Foreskin keratinocyte (primary cell): ENCODE measurements at places on chromosomes 7 and 10.

DNA sequence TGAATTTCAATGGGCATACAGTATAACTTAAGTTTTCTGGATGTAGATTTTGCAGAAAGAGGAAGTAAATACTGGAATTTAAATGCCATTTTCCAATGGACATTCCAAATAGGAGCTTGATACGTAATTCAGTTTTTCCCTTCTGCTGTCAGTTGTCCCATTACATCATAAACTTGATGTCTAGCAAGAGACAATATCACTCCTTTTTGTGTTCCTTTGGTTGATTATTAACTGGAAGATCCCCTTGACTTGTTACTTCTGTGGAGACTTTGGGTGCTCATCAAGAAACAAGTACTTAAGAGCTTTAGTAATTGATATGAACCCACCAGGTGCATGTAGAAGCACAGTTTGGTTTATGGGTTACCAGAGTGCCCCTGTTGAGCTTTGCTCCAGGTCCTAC, 116.1 kb downstream of the ST7 start:
- DNase-seq = no peak

- no peak for DNase-seq
Measured at GRCh38 chr7:158113321-158114025, 474.1 kb downstream of the PTPRN2 start.

DNA sequence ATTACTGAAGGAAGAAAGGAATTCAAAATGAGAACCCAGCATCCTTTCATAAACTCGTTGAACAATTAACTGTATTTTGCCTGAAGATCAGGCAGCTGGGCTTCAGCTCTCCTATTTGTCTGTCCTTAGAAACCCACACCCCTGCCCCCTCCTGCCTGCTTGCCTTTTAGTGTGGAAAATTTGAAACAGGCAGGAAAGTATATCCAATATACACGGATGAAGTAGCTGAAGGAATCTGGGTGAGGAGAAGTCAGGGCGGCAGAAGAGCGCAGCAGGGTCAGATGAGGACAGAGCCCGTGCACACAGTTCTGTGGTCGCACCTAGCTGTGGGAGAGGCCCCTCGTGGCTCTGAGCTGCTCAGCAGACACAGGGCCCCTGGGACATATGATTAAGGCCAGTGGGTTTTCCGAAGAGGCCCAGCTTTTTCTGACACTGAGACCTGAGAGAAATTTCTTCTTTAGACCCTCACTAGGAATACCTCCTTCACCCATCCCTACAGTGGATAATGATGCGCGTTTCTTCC, 87.9 kb downstream of the ACTR3B start:
- DNase-seq = no peak

- no peak for DNase-seq
Measured at GRCh38 chr7:148153616-148154284, 436.8 kb upstream of the C7orf33 start.

DNA sequence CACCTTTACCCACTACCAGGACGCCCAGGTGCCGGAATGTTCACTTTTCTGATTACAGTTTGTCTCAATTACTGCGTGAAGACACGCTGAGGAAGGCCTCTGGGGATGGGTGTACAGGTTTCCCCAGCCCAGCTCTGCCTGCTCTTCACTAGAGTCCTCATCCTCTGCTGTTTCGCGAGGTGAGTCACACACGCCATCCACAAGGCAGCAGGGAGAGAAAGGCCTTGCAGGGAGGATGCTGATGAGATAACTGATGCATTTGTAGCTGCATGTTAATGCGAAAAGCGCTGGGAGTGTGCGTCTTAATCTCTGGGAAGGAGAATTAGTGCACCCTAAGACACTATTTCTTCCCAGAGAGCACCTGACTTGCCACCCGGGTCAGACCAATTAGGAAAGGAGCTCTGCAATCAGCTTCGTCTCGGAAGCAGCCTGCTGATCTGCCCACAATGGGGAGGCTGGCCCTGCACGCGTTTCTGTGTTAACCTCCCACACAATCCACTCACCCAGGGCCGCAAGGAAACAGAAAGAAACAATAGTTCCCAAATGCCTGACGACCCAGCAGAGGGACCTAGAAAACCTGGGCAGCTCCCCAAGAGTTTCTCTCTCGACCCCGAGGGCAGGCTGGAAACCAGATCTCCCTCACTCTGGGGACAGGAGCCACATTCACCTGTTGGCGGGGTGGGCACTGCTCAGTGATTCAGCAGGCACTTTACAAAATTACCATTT, 578.7 kb downstream of the GLRX3 start:
- DNase-seq = no peak

DNA sequence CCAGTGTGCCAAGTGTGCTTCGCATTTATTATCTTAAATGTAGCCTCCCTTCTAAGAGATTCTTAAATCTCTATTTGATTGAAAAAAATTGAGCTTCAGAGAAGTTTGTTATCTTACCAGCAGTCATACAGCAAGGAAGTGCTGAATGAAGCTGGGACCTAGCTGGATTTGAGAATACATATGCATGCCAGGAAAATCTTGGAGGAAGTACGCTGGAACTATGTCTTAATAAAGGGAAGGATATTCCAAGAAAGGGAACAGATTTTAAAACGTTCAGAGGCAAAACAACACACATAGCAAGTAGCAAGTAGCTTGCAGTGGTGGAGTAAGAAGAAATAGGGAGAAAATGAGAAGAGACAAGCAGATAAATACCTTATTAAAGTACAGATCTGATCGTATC, 1.5 kb downstream of the CFAP70 start:
- DNase-seq = no peak

- no peak for DNase-seq
Measured at GRCh38 chr7:12569673-12570072, 847 bp upstream of the SCIN start.

- DNase-seq = no peak
Measured at GRCh38 chr10:62583876-62584615, 209.9 kb downstream of the ZNF365 start.

GRCh38 chr10:2049560-2049959, 312.2 kb upstream of the ADARB2 start:
- DNase-seq = peak; percentile 68

- peak; percentile 58 for DNase-seq
Measured at GRCh38 chr10:90437452-90437851, 420.4 kb downstream of the HTR7 start.

GRCh38 chr10:58444321-58444720, 59.1 kb downstream of the TFAM start:
- no peak for DNase-seq

GRCh38 chr7:69906283-69906995, 308.2 kb downstream of the AUTS2 start:
- DNase-seq = no peak

GRCh38 chr10:48564466-48565160, 40.3 kb downstream of the ARHGAP22 start:
- DNase-seq = no peak

GRCh38 chr10:52334595-52334994, 20.5 kb downstream of the DKK1 start:
- no peak for DNase-seq

DNA sequence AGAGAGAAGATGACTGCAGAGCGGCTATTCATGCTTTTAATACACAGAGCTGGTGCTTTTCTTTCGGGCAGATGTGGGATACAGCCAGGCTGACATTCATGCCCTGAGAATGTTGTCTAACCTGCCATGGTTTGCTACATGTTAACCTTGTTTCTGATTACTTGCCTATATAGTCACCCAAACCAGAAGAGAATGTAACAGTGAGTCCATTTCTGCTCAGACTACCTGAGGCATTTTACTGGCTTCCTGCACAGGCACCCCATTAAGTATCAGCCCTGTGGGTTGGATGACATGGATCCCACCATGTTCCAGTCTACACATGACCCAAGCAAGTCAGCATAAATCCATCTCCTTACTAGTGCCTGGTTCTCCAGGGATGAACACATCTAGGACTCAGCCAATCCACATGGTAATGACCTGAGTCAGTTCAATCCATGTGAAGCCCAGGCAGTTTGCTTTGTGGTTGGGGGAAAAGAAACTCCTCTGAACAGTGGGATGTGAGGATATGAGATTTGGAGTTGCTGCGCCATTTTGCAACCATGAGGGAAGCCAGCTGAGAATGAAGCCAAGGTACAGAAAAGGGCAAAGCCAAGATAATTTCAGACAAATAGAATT, 55.7 kb upstream of the MKX start:
- peak; percentile 81 for DNase-seq
